Right kidney (tissue), 9 donors: ENCODE measurements at places on chromosomes 1 and 21.

GRCh38 chr21:15667010-15667409, 62.8 kb upstream of the USP25 start:
- DNase-seq = no peak

GRCh38 chr1:208935517-208936187, 647.9 kb upstream of the CAMK1G start:
- no peak for DNase-seq

- no peak for DNase-seq
Measured at GRCh38 chr1:33502726-33503125, 30.3 kb downstream of the ZSCAN20 start.

DNA sequence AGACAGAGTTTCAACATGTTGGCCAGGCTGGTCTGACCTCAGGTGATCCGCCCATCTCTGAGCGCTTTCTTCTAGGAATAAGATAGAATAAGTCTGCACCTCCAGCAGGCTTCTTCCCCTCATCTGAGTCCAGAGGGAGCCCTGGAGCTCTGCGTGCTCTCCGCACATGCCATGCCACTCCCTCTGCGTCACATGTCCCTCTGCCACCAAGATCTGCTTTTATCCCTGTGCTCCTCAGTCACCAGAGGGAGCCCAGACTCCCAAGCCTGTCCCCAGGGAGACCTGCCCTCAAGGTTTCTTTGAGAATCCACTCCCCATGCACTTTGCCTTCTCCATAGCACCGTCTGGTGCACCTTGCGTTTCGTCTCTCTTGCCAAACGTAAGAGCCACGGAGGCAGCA, 213.0 kb downstream of the CAMTA1 start:
- DNase-seq = no peak

DNA sequence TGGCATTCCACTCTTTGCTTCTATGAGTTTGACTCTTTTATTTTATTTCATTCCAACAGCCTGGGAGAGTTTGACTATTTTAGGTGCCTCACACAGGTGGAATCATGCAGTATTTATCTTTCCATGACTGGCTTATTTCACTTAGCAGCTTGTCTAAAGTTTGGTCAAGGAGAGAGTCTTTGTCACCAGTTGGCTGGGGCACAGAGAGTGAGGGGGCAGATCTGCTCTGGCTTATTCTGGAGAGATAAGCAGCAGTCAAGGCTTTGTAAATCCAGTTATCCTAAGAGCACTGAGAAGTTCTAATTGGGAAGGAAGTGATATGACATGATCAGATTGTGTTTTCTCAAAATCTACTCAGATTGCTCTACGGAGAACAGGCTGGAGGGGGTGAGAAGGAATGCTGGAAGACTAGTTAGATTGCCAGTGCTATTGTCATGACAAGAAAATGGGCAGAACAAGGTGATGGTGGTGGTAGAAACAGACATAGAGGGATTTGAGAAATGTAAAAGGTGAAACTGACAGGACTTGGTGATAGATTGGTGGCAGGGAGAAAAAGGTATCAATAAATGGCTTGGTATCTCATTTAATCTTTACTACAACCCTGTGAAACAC, 12.1 kb upstream of the CTTNBP2NL start:
- DNase-seq = no peak

- no peak for DNase-seq
Measured at GRCh38 chr1:162530307-162530987, 31.1 kb upstream of the UAP1 start.

GRCh38 chr1:11741482-11741881, 5.5 kb downstream of the AGTRAP start:
- DNase-seq = no peak

GRCh38 chr1:88697503-88697902, 13.4 kb downstream of the PKN2 start:
- no peak for DNase-seq

DNA sequence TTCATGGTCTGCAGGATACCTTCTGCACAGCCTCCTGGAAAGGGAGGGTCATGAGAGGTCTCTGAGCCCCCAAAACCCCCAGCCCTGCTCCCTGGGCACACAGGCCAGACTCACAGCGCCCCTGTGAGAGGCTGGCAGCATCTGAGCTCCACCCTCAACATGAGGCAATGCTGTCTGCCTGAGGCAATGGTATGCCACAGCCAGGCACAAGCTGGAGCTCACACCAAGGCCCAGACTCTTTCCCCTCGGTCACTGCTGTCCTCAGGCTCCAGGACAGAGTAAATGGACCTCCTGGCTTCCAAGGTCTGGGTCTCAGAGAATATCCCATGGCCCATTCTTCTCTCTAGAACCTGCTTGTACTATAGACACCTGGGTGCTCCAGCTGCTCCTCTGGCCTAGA, 17.2 kb downstream of the MEF2D start:
- DNase-seq = no peak
